ENCODE measurements at places on chromosomes 6 and 20.

GRCh38 chr6:21732731-21733130 is 139.2 kb downstream of the SOX4 start:
- DNase-seq: no peak

- DNase-seq: no peak
Measured at GRCh38 chr6:144211160-144211559, 60.8 kb downstream of the STX11 start.

- DNase-seq: no peak
Measured at GRCh38 chr20:50020288-50020687, 37.5 kb downstream of the SNAI1 start.

GRCh38 chr6:46273911-46274310 is 103.1 kb upstream of the ENPP5 start:
- DNase-seq: no peak

- no peak for DNase-seq
Measured at GRCh38 chr6:71460933-71461332, 172.3 kb downstream of the OGFRL1 start.

DNA sequence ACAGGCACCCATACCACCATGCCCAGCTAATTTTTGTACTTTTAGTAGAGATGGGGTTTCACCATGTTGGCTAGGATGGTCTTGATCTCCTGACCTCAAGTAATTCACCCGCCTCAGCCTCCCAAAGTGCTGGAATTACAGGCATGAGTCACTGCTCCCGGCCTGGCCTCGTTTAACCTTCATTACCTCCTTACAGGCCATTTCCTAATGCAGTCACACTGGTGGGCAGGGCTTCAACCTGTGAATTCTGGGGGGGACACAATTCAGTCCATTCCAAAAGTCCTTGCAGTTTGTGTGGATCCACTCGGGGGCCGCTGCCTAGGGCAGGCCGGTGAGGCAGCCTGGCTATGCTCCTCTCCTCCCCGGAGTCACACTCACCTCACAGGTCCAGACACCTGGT is 112.4 kb upstream of the SNX9 start:
- no peak for DNase-seq

GRCh38 chr6:144049386-144049785 is 41.3 kb upstream of the PLAGL1 start:
- no peak for DNase-seq

GRCh38 chr6:140554421-140554820 is 1180.0 kb upstream of the CITED2 start:
- DNase-seq: no peak

- DNase-seq: no peak
Measured at GRCh38 chr6:167936051-167936450, 61.4 kb upstream of the KIF25 start.

- no peak for DNase-seq
Measured at GRCh38 chr6:163438298-163438939, 23.9 kb downstream of the QKI start.

DNA sequence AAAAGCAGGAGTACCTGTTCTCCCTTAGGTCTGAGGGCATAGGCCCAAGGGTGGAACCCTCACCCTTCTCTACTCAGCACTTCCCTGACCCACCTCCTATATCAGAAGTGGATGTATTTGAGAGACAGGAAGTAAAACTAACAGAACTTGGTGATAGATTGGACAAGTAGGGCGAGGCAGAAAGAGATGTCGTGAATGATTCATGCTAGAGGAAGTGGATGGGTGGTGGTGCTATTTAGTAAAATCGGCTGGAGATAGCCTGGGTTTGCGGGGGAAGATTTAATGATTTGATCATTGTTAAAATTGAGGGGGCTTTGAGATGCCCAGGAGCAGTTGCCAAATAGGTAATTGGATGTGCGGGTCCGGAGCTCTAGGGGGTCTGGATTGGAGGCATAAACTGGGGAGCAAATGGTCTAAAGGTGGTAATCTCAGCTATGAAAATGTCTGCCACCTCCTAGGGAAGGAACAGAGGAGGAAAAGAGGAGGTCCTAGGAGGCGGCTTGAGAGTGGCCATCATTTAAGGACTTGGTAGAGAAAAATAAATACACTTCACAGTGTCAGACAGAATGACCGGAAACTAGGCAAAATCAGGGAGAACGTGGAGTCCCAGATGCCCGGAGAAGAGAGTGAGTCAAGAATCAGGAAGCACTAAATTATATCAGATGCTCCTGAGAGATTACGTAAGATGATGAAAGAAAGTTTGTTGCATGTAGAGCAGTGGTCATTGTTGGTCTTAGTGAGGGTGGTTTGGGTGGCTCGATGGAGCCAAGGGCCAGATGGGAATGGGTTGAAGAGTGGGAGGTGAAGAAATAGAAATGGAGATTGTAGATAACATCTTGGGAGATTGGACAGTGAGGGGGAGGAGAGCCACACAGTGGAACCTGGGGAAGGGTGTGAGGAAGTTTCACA is 142.0 kb downstream of the CEP57L1 start:
- no peak for DNase-seq

GRCh38 chr6:118335325-118335816 is 212.7 kb upstream of the PLN start:
- DNase-seq: no peak

DNA sequence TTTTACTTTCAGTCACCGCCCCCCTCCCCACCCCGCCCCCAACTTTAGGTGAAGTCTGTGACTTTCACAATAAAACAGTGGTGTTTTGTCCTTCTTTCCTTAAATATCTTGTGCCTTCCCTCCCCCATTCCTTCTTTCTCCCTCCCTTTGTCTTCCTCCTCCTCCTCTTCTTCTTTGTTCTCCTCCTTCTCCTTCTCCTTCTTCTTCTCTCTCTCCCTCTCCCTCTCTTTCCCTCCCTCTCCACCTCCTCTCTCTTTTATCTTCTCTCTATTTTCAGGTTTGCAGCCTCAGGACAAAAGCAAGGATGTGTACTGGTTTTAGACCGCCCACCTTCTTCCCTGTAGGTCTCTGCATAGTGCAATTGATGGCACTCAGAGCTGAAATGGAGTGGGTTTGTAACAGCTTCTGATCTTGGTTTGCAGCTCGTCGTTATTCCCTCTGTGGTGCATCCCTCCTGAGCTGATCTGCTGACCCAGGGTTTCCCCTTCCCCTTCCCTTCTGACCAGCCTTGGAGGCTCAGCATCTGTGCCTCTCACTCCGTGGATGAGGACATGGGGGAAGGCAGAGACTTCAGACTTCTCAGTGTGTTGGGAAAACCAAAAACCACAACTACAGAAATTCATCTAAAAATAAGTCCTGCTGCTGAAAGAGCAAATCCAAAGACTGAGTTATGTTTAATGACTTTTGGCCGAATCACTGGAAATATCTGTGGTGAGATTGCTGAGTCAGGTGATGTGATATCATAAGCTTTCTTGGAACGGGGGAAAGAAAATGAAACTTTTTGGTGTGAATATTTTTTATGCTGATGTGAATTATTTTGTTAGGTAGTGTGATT is 6.9 kb downstream of the VGLL2 start:
- no peak for DNase-seq

- DNase-seq: no peak
Measured at GRCh38 chr20:51731731-51732095, 36.5 kb downstream of the ATP9A start.

DNA sequence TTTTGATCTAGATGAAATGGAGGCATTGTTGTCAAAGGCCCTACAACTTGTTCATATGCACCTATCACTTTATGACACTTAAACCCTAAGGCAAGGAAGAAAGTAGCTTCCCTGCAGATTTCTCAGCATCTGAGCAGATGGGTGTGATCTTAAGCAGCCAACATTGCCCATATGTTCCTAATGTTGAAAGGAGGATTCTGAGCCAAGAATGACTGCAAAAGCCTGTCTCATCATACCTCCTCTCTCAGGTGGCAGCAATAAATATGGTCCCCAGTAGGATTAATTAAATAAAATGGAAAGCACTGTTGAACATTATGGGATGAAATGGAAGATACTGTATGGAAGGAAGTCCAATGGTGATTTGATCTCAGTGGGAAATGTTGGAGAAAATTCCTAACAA is 538.1 kb upstream of the MAN1A1 start:
- no peak for DNase-seq

GRCh38 chr6:163738304-163738703 is 323.8 kb downstream of the QKI start:
- DNase-seq: no peak

- DNase-seq: no peak
Measured at GRCh38 chr6:142929751-142930358, 15.1 kb downstream of the HIVEP2 start.

DNA sequence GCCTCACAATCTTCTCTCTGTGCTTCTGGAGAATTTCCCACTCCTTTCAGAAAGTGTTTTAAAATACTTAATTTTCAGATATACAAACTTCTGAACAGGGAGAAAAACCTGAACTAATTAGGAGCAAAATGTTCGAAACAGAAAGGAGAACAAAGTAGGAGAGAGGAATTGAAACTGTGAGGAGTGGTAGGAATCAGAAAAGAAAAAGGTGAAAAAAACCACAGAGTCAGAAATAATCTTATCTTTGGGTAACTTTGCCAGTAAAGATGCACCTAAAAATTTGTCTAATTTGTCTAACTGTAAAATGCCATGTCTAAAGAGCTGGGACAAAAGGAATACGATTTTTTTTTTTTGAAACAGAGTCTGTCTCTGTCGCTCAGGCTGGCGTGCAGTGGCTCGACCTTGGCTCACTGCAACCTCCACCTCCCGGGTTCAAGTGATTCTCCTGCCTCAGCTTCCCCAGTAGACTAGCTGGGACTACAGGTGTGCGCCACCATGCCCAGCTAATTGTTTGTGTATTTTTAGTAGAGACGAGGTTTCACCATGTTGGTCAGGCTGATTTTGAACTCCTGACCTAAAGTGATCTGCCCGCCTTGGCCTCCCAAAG is 4.7 kb upstream of the RIPOR2 start:
- no peak for DNase-seq

DNA sequence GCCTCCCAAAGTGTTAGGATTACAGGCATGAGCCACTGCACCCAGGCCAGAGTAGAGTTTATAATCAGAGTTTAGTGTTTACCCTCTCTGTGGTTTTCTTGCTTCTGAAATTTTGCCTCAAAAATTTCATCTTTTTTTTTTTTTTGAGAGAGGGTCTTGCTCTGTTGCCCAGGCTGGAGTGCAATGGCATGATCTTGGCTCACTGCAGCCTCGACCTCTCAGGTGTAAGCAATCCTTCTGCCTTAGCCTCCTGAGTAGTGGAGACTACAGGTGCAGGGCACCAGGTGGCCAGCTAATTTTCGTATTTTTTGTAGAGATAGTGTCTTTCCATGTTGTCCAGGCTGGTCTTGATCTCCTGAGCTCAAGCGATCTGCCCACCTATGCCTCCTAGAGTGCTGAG is 28.7 kb downstream of the TPX2 start:
- no peak for DNase-seq

DNA sequence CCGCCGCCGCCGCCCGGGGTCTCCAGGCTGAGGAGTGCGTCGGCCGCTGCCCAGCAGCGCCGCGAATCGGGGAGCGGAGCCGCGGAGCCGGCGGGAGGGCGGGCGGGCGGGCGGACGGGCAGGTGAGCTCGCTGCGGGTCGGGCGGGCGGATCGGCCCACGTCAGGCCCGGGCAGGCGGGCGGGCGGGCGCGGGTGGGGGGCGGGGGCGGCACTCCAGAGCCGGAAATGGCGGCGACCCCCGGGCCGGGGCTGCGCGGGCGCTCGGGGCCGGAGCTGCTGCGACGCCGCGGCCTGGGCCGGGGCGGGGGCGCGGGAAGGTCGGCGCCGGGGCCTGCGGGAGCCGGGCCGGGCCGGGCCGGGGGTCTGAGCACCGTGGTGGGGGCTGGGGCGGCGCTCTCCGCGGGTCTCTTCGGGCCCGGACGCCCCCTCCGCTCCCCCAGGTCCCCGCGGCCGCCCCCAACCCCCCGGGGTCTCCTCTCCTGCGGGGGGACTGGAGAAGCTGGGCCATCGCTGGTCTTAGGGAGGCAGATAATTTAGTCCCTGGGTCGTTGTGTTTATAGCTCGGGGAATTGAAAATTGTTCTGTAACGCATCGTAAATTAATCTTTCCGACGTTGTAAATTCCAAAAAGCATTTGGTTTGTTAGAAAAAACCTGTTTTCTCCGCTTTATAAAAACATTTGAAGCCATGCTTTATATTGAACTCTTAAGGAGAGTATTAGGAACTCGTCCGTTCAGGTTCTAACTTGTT is 451 bp downstream of the DNAJC5 start:
- no peak for DNase-seq

GRCh38 chr6:32096394-32097258 is 12.5 kb downstream of the TNXB start:
- no peak for DNase-seq

GRCh38 chr6:146456886-146457285 is 86.7 kb upstream of the RAB32 start:
- DNase-seq: no peak

DNA sequence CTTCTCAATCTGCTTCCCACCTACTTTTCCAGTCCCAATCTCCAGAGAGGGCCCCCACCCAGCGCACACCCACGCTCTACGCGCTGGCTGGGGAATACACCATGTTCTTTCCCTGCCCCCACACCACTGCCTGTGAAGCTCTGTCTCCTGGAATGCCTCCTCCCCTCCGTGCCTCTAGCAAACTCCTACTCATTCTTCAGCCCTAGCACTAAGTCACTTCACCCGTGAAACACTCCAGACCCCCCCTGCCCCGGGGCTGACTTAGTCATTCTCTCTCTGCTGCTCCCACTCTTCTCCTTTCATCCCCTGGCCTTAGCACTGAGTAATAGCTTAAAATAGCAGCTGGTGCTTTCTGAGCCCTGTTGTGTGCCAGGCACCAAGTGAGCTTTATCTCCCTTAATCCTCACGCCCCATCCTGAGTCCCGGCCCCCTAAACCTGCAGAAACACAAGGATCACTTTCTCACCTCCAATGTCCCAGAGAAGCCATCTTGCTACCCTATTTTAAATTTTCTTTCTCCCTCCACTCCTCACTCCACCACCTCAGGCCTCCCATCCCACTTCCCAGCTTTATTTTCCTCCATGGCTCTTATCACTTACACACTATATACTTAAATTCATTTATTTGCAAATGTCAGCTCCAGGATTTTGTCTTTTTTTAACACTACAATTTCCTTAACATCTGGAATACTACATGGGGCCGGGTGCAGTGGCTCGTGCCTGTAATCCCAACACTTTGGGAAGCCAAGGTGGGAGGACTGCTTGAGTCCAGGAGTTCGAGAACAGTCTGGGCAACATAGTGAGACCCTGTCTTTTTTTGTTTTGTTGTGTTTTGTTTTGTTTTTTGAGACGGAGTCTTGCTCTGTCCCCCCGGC is 6.3 kb upstream of the PARD6B start:
- peak; percentile 60 for DNase-seq

GRCh38 chr20:48962976-48963771 is 41.7 kb downstream of the ARFGEF2 start:
- DNase-seq: no peak

DNA sequence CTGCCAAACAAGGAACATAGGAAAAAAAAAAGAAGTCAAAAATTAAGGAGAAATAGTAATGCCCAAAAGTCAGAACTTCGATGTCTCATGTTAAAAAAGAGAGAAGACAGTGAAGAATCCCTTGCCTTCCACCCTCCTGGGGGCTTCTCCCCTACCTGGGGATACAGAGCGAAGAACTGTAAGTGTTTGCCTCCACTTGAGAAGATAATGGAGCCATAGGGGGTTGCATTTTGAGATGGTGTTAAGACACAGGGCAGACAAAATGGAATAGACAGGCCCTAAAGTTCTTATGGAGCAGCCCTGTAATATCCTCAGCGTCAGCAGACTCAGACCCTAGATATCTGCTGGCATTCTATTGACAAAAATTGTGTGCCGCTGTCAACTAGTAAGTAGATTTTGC is 222.2 kb upstream of the MAP3K7 start:
- DNase-seq: no peak
